Chondrocyte (in vitro differentiated cells): ENCODE measurements at places on chromosomes 2 and 18.

GRCh38 chr2:72000110-72000509, 147.6 kb downstream of the CYP26B1 start:
- H3K27me3 ChIP-seq = peaks cover 3% of the 10 kb centered on the region
- no peak overlapping the region for H3K27ac ChIP-seq
- DNase-seq = no peak
- H3K4me1 ChIP-seq = no peaks in the 10 kb centered on the region
- H3K36me3 ChIP-seq = no peaks in the 10 kb centered on the region

DNA sequence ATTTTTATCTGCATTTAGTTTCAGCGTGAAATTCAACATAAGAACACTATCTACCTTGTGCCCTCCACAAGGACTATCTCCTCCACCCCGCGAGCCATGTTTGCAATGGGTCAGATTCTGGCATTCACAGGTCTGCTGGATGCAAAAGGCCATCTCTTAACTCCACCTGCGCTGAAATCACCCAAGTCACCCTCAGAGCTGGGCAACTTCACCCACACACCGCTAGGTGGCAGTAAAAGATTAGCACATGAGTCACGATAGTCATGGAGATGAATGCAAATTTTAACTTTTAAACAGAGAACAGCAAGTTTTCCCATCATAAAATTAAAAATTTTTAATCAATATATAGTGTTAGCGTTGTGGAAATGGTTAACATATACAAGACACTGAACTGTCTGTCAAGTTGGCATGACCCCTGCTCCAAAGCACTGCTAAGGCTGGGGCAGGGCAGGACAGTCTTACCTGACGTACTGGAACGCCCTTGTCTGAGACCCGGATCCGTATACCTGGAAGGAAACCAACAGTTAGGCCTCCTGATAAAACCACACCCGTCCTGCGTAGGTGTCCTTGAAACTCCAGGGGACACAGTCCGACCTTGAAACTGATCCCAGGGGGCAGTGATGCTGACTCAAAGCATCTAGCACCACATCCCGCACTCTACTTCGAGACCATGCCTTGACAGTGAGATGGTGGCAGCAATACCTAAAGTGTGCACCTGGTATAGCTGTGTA, 89.6 kb downstream of the UXS1 start:
- H3K36me3 ChIP-seq = peaks cover 7% of the 10 kb centered on the region
- DNase-seq = no peak
- no peaks in the 10 kb centered on the region for H3K27me3 ChIP-seq
- H3K27ac ChIP-seq = no peak overlapping the region

- H3K27me3 ChIP-seq = peaks cover 21% of the 10 kb centered on the region
- H3K4me1 ChIP-seq = peaks cover 5% of the 10 kb centered on the region
- H3K36me3 ChIP-seq = no peaks in the 10 kb centered on the region
- H3K27ac ChIP-seq = no peak overlapping the region
Measured at GRCh38 chr2:15762449-15762848, 170.8 kb downstream of the DDX1 start.

DNA sequence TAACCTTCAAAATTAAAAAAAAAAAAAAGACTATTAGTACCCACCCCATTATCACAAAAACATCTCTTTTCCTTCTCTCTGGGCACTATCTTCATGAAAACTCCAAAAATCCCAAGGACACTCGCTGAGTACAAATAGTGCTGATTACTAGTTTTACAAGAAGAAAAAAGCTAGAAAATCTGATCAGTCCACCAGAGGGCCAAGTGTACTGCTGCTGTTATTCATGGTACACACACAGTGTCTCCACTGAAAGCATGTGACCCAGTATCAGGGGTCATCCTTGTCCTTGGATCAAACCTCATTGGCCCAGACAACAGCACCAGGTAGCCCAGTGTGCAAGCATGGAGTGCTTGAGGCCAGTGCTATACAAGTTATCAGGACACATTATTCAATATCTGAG, 382.7 kb upstream of the KLHL29 start:
- H3K4me3 ChIP-seq = no peak overlapping the region
- no peak for DNase-seq
- no peaks in the 10 kb centered on the region for H3K36me3 ChIP-seq
- no peak overlapping the region for H3K27ac ChIP-seq
- peaks cover 2% of the 10 kb centered on the region for H3K27me3 ChIP-seq

DNA sequence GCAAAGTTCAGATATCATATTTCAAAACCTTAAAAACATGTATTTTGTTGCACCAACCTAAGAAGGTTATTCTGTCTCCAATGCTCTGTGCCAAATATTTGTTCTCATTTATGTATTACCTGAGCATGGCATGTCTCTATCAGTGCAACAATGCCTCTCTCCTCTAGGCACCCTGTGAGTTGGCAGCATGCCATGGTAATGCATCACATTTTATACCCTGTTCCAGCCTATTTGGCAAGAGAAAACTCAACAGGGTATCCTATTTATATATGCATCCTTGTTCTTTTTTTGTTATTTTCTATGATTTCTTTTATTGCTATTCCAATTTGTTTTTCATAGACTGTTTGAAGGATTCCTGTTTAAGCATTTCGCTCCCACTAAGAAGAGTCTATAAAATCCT, 126.3 kb upstream of the NRXN1 start:
- H3K27me3 ChIP-seq = peaks cover 6% of the 10 kb centered on the region
- DNase-seq = no peak
- no peak overlapping the region for H3K4me3 ChIP-seq
- no peaks in the 10 kb centered on the region for H3K4me1 ChIP-seq

GRCh38 chr18:5975111-5976002, 80.0 kb upstream of the TMEM200C start:
- H3K4me1 ChIP-seq = peaks cover 18% of the 10 kb centered on the region
- H3K36me3 ChIP-seq = no peaks in the 10 kb centered on the region
- H3K27ac ChIP-seq = peak overlapping the region; percentile 86
- no peak for DNase-seq
- H3K4me3 ChIP-seq = no peak overlapping the region

GRCh38 chr18:50453014-50453680, 78.3 kb downstream of the SKA1 start:
- no peak overlapping the region for H3K4me3 ChIP-seq
- no peak for DNase-seq
- H3K27ac ChIP-seq = no peak overlapping the region
- no peaks in the 10 kb centered on the region for H3K36me3 ChIP-seq
- peaks cover 17% of the 10 kb centered on the region for H3K27me3 ChIP-seq
- H3K4me1 ChIP-seq = no peaks in the 10 kb centered on the region

GRCh38 chr2:238963161-238963970, 115.5 kb downstream of the TWIST2 start:
- peaks cover 14% of the 10 kb centered on the region for H3K4me1 ChIP-seq
- peaks cover 4% of the 10 kb centered on the region for H3K27me3 ChIP-seq
- no peak overlapping the region for H3K4me3 ChIP-seq

DNA sequence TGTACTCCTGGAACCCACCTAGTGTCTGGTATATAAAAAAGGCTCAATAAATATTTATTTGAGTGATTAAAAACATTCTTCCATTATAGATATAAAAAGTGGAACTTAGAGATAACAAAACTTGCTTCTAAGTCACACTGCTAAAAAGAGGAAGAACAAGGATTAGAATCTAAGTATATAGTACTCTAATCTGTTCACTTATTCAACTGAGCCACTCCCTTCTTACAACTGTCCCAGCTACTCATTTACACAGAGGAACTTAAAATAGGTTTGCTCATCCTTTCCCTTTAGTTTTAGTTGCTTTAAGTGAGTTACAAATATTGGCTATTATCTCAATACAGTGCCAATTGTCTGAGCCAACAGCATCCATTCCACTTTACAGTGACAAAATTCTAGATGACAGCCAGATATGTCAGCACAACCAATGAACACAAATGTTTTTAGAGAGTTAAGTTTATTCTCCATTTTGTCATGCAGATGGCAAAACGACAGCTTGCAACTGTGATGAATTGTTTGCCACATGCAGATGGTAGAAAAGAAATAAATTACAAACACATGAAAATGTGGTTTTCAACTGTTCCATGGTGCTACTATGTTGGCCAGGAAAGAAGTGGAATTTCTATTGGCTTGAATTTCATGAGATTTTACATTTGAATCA, 280.7 kb upstream of the ZC3H15 start:
- H3K4me1 ChIP-seq = no peaks in the 10 kb centered on the region
- H3K4me3 ChIP-seq = no peak overlapping the region
- H3K36me3 ChIP-seq = no peaks in the 10 kb centered on the region
- H3K27me3 ChIP-seq = no peaks in the 10 kb centered on the region
- H3K27ac ChIP-seq = no peak overlapping the region

GRCh38 chr18:49961271-49961670, 147.9 kb upstream of the ACAA2 start:
- H3K4me3 ChIP-seq = no peak overlapping the region
- no peak for DNase-seq
- H3K36me3 ChIP-seq = no peaks in the 10 kb centered on the region
